ENCODE measurements at places on chromosomes 5 and 9.

DNA sequence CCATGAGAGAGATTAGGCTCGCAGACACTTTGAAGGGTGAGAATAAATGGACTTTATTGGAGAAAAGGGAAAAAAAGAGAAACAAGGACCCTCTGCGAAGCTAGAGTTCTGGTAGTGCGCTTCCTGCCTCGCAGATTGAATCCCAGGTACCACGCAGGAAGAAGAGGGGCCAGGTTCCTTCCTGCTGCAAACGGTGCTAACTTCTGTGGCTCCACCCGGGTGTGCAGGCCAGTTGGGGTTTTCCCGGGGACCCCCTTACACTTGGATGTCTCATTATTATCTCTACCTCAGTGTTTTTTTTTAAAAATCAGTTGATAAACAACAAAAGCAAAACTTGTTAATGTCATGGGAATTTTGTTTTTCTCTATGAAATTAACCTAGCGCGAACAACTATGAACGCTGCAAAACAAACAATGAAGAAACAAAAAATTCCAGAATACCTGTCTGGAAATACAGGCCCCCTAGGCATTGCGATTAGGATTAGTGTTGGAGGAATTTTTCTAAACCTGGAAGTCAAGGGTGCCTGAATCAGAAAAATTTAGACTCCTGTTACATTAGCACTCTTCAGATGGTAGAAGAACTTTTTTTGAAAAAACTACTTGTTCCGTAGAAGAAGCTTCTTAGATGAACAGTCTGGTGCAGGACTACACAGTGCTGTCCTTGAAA, 414.5 kb downstream of the MAN2A1 start:
- DNase-seq: no peak

- DNase-seq: no peak
Observed at GRCh38 chr5:141623186-141623585, 4.4 kb upstream of the DIAPH1 start.

DNA sequence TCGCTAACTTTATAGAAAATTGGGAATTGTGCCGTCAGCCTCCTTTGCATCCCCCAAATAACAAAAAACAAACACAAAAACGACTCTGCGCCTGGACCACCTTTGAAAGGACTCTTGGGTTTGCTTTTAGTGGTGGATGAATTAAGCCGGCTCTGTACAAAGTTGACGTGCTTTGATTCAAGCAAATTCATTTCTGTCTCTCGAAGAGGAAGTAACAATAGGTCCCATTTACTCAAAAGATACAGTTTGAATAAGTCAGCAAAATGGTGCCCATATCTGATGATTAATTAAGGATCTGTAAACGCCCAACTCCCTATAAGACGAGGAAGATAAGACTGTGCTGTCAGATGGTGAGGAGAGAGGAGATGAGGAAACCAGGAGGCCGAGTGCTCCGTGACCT, 67.8 kb downstream of the AK8 start:
- no peak for DNase-seq

GRCh38 chr5:89043676-89044075, 160.7 kb upstream of the MEF2C start:
- DNase-seq: no peak

- no peak for DNase-seq
Observed at GRCh38 chr5:31786090-31786631, 147.2 kb downstream of the PDZD2 start.

- peak; percentile 52 for DNase-seq
Observed at GRCh38 chr5:76391014-76391413, 12.1 kb upstream of the IQGAP2 start.

- DNase-seq: no peak
Observed at GRCh38 chr9:134100040-134100439, 32.2 kb upstream of the BRD3 start.

GRCh38 chr9:135499326-135500070, 984 bp upstream of the MRPS2 start:
- DNase-seq: peak; percentile 90

DNA sequence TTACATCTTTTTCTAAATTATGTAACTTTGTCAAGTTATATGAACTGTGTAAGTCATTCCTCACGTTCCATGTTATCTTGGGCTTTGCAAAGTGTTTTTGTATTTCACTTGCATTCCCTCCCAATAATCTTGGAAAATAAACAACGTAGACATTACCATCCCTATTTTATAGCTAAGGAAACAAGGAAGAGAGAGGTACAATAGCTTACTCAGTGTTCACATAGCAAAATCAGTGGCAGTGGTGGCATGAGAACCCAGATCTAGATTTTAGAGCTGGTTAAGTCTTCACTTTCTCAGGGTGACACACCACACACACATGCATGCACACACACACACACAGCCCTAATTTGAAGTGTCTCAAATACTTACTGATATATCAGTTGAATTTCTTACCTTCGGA, 34.1 kb downstream of the NSA2 start:
- DNase-seq: no peak

- no peak for DNase-seq
Observed at GRCh38 chr9:71719562-71719961, 48.8 kb downstream of the CEMIP2 start.

DNA sequence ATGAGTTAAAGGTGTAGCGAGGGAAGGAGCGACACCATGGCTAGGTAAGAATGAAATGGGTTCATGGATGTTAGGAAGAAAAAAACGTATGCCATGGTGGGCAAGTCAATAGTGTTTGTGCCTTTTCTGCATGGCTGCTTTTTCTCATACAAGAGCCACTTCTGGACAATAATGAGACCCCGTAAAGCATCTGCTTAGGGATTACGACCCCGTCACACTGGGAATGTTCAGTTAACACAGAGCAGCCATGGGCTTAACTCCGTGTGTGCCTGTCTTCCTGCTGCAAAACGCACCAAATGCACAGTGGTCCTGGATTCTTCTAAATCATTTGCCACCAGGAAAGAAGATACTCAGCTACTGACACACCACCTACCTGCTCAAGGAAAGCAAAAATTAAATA, 81.8 kb downstream of the NFIB start:
- DNase-seq: no peak

GRCh38 chr9:95620314-95620713, 103.5 kb upstream of the PTCH1 start:
- no peak for DNase-seq

- no peak for DNase-seq
Observed at GRCh38 chr9:95024097-95024671, 293.3 kb downstream of the FANCC start.

DNA sequence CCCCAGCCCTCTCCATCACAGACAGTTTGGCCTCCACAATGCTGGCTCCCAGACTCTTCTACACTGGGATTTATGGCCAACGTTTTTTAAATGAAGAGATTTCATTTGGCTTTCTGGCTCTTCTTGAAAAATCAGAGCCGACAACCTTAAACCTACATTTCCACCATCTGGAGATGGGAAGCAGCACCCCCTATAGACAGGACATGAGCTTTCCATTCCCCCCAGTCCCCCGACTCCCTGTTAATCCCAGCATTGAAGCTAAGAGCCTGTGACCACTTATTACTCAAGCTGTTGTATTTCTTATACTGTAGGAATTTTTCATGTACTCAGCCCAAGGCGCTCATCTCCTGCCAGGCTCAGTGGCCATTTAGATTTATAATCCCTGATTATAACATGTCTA, 34.0 kb upstream of the AFAP1L1 start:
- no peak for DNase-seq

DNA sequence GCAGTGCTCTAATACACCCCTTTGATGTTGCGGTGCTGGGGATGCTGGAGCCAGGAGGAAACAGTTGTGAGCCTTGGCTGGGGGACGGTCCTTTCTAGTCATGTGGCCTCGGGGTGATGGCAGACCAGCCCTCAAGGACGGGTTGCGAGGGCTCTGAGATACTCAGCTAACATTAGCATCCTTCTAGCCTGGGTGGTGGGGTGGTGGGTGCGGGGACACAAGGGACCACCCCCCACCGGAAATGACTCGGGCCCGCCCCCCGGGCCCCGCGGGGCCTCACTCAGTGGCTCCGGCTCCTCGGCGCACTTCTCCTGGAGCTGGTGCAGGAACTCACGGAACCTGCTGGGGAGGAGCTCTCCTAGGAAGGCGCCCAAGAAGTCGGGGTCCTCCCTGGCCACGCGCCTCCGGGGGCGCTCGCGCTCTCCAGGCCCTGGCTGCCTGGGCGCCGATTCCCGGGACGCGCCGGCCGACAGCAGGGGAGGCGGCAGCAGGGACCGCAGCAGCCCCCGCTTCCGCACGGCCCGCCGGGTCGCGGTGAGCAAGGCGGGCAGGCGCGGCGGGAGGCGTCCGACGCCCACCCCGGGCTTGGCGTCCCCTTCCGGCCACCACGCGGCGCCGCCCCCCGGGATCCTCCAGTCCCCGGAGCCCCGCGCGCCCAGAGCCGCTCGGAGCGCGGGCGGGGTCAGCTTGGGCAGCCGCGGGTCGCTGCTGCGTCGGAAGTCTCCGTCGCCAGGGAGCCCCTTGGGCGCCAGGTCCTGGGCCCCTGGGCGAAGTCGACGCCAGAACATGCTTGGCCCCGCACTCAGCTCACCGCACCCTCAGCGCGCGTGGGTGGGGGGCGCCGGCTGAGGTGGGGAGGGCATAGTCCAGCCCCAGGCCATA, 873 bp downstream of the C9orf50 start:
- DNase-seq: no peak

DNA sequence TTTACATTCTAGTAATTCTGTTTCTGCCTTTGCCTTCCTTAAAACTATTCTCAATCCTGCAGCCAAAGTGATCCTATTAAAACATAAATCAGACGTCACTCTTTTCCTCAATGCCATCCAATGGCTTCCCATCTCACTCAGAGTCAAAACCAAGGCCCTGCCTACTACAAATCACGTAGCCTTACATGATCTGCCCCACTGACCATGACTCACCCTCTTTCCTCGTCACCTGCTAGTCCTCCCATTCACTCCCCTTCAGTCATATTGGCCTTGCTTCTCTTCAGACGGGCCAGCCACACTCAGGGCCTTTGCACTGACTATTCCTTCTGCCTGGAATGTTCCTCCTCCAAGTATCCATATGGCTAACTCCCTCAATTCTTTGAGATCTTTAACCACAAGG, 39.0 kb upstream of the DMXL1 start:
- DNase-seq: no peak

- no peak for DNase-seq
Observed at GRCh38 chr5:31471040-31471439, 60.9 kb downstream of the DROSHA start.

GRCh38 chr5:138833726-138834480, 41.2 kb downstream of the LRRTM2 start:
- no peak for DNase-seq

- DNase-seq: no peak
Observed at GRCh38 chr9:8457816-8458215, 658.2 kb upstream of the DMAC1 start.

- no peak for DNase-seq
Observed at GRCh38 chr9:131875828-131876485, 136.1 kb upstream of the RAPGEF1 start.

DNA sequence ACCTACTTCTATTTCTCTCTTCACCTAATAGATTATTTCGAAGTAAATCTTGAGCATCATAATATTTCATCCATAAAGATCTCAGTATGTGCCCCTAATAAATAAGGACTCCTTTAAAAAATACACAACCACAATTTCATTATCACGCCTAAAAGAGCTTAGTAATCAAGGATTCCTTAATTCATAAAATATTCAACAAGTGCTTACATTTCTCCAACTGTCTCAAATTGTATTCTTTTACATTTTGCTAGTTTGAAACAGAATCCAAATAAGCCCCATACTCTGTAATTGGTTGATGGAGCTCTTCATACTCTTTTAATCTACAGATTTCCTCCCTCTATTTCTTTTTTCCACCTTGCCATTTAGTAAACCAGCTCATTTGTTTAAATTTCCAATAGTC, 317.6 kb downstream of the NDUFS4 start:
- no peak for DNase-seq

DNA sequence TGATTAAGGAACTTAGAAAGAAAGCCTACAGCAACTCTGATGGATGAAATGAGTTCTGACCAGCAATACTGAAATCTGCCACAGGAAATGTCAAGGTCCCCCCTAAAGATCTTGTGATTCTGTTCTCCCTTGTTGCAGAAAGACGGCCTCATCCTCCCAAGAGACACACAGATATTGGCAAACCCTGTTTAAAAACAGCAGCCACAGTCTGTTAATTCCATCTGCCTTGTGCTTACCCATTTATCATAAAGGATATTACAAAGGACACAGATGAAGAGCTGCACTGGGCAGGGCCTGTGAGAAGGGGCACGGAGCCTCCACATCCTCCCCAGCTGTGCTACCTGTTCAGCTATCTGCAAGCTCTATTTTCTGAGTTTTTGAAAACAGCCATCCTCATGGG, 15.2 kb downstream of the RAPGEF1 start:
- no peak for DNase-seq

DNA sequence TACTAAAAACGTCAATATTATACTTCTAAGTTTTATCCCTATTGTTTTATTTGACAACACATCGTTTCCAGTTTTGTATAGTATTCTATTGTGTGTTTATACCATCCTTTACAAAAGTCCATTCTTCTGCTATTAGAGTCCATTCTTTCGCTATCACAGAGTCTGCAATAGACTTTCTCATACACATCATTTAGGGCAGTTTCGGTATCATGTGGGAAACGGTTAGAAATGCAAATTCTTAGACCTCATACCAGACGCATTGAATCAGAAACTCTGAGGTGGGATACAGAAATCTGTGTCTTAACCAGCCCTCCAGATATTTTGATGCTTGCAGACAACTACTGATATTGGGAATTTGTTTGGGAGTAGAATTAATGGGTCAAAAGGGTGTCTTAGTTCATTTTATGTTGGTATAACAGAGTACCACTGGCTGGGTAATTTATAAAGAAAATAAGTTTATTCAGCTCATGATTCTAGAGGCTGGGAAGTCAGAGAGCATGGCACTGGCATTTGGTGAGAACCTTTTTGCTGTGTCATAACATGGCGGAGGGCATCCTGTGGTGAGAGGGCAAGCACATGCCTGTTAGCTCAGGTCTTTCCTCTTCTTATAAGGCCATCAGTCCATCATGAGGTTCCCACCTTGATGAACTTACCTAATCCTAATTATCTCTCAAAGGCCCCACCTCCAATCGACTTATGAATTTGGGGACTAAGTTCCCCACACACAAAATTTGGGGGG, 21.1 kb downstream of the CARTPT start:
- no peak for DNase-seq

GRCh38 chr5:125440905-125441304, 694.5 kb upstream of the ZNF608 start:
- no peak for DNase-seq

- DNase-seq: no peak
Observed at GRCh38 chr5:173971681-173972345, 17.2 kb upstream of the C5orf47 start.

DNA sequence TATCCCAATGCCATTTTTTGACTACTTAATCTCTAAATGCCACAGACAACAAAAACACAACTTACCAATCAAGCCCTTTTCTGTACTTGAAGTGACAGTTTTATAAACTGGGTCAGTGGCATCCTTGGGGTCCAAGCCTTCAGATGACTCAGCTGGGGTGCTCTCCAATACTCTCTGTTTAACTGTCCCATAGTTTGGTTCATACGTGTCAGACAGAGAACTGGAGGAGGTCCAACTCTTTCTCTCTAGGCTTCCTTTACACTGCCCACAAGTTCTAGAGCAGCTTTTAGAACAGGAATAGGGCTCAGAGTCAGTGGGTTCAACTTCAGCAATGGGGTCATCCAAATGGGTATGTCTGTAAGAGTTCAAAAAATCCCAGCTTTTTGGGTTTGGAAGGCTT, 166.9 kb downstream of the CDC42SE2 start:
- DNase-seq: no peak

GRCh38 chr5:74482523-74482922, 158.0 kb downstream of the ENC1 start:
- no peak for DNase-seq

GRCh38 chr9:76580820-76581219, 121.8 kb downstream of the GCNT1 start:
- no peak for DNase-seq

- no peak for DNase-seq
Observed at GRCh38 chr5:133428072-133428660, 184.2 kb downstream of the FSTL4 start.

All from CD4-positive, alpha-beta T cell treated with Interleukin-17A for 1 hour (primary cell).